ENCODE measurements at places on chromosomes 3 and 15. TPM values are rescaled to one million over a fixed set of nuclear protein-coding genes. Genes with fewer than 3 reads are reported as not detected.
A peak's percentile ranks its signal among the peaks of the same experiment; 100 is the strongest.

Gene TMCO5A
- total RNA-seq: not detected

Gene COL6A5
- not detected for total RNA-seq

Gene PLSCR4
- 9.8 TPM for total RNA-seq

DNA sequence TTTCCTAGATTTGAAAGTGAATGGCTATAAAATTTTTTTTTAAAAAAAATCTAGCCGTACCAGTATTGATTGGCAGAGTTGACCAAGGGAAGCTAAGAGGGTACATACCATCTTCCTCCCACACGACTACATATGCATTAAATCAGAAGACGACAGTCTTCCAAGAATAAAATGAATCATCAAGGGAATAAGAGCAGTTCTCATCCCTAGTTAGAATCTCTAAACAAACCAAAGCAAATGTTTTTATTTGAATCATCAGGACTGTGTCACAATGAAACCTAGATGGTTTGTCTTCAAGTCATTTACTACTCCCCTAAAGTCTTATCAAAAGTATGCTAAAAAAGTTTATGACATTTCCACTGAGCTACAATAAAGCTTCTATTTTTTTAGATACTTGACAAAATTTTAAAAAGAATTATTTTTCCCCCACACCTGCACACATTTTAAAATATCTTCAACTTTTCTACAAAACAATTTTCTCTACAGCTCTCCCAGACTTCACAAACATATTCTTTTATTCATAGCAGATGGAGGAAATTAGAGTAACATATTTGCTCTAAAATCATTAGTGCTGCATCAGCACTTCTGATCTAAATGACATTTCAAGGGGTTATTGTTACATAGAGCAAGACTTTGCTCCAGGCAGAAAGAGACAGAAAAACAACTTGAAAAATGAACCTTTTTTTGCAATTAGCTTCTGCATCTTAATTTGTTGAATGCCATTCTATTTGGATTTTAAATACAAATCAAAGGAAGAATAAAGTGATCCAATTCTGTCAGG lies 547.1 kb downstream of the FHIT start:
- DNase-seq: peak; percentile 1

DNA sequence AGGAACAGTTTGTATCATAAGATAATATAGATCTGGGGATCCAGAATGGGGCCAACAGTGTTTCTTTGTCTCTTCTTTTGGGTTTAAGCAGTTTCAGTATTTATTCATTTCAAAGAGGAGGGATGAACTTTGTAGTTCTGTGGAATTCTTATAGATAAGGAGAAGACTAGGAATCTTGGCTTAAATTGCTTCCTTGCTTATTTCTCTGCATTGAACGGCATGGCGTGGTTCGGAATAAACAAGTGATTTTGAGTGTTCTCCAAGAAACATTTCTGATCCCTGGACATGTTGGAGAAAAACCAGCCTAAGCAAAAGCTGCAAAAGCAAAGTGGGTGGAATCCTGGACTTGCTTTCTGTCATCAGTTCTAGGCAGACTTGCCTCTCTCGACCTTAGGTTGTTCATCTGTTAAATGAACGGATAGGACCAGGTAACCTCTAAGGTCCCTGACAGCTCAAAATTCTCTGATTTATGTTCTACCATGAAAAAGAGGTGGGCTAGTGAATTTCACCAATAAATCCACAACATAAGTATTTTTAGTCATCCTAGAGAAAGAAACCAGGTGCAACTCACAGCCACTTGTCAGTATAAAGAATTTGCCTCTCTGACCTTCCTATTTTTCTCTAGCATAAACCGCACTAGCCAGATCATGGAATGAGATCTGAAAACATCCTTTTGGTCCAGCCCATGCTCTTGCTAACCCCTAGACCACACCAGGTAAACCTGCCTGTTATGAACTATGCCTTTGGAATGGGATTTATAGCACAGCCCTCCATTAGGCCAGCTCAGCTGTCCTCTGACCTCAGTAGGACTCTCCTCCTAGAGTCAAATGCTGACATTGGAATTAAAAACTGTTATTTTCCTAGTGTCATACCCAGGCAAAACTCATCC lies 78.8 kb downstream of the CLDN11 start:
- no peak for DNase-seq

- DNase-seq: no peak
Measured at GRCh38 chr15:79192462-79193036, 90.0 kb upstream of the ANKRD34C start.

GRCh38 chr15:76162784-76163456 lies 103.1 kb downstream of the TMEM266 start:
- no peak for DNase-seq

GRCh38 chr3:111691293-111691909 lies 96.3 kb upstream of the ZBED2 start:
- peak; percentile 40 for DNase-seq

- DNase-seq: no peak
Measured at GRCh38 chr3:14814411-14814871, 4.3 kb upstream of the FGD5 start.

All from mammary epithelial cell (primary cell).